Adrenal gland (tissue), 19 donors: ENCODE measurements at places on chromosomes 16 and 17. TPM values are rescaled to one million over a fixed set of nuclear protein-coding genes. Genes with fewer than 3 reads are reported as not detected.
A peak's percentile ranks its signal among the peaks of the same experiment; 100 is the strongest.

Gene DVL2
- 19.2 TPM for polyA plus RNA-seq

Gene ZG16
- 0.16 TPM for polyA plus RNA-seq

Gene GDPD3
- polyA plus RNA-seq, result 5.8 TPM

Gene PARN
- polyA plus RNA-seq, result 60.2 TPM

Gene MT1F
- polyA plus RNA-seq, result 73.6 TPM

Gene NPIPB9
- polyA plus RNA-seq, result not detected

Gene ZNF469
- polyA plus RNA-seq, result 2.7 TPM

GRCh38 chr17:42891539-42892152 lies 9.0 kb upstream of the G6PC1 start:
- H3K36me3 ChIP-seq, result no peaks in the 10 kb centered on the region
- H3K4me1 ChIP-seq, result peaks cover 22% of the 10 kb centered on the region
- no peak overlapping the region for H3K4me3 ChIP-seq
- DNase-seq, result no peak
- H3K27ac ChIP-seq, result peak overlapping the region; percentile 37
- H3K27me3 ChIP-seq, result no peaks in the 10 kb centered on the region

GRCh38 chr17:19540706-19541370 lies 7.2 kb downstream of the SLC47A1 start:
- H3K27ac ChIP-seq, result peak overlapping the region; percentile 89
- H3K36me3 ChIP-seq, result no peaks in the 10 kb centered on the region
- H3K27me3 ChIP-seq, result no peaks in the 10 kb centered on the region

GRCh38 chr17:65066901-65067300 lies 10.4 kb upstream of the GNA13 start:
- H3K36me3 ChIP-seq, result no peaks in the 10 kb centered on the region
- no peaks in the 10 kb centered on the region for H3K27me3 ChIP-seq
- peaks cover 16% of the 10 kb centered on the region for H3K4me1 ChIP-seq
- H3K27ac ChIP-seq, result no peak overlapping the region
- no peak overlapping the region for H3K4me3 ChIP-seq

- no peak overlapping the region for H3K4me3 ChIP-seq
- peak; percentile 21 for DNase-seq
- no peaks in the 10 kb centered on the region for H3K27me3 ChIP-seq
- H3K36me3 ChIP-seq, result no peaks in the 10 kb centered on the region
These were observed 33.2 kb downstream of the UBE2O start for GRCh38 chr17:76419576-76420260.

GRCh38 chr17:66508896-66509844 lies 206.8 kb downstream of the PRKCA start:
- peaks cover 18% of the 10 kb centered on the region for H3K4me1 ChIP-seq
- DNase-seq, result peak; percentile 71
- no peaks in the 10 kb centered on the region for H3K36me3 ChIP-seq
- H3K4me3 ChIP-seq, result no peak overlapping the region
- no peaks in the 10 kb centered on the region for H3K27me3 ChIP-seq

DNA sequence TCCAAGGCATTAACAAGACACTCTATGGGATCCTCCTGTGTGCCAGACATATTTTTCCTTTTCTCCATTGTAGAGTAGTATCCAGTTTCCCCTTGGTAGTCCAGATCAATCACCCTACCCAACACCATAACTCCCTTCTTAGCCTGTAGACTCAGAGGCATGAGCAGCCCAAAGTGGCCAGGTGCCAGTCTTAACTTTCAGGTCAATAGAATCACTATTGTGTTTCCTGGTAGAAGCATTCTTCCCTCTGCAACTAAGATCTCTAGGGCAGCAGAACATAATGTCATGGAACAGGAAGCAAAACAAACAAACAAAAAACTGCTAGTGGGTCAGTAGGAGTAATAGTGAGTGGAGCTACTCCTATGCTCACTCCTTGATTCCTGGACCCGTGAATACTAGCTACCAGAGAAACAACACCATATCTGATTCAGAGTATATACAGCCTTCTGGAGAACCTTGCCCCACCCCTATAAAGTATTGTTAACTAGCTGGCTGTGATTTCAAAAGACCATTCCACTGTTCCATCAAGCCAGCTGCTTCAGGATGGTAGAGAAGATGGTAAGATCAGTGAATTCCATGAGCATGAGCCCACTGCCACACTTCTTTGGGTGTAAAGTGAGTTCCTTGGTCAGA lies 11.2 kb upstream of the CLEC19A start:
- H3K36me3 ChIP-seq, result no peaks in the 10 kb centered on the region
- no peak overlapping the region for H3K27ac ChIP-seq
- no peak for DNase-seq
- H3K4me1 ChIP-seq, result no peaks in the 10 kb centered on the region
- H3K27me3 ChIP-seq, result no peaks in the 10 kb centered on the region
- H3K4me3 ChIP-seq, result no peak overlapping the region

- no peaks in the 10 kb centered on the region for H3K4me1 ChIP-seq
- no peak overlapping the region for H3K27ac ChIP-seq
- H3K27me3 ChIP-seq, result no peaks in the 10 kb centered on the region
- H3K4me3 ChIP-seq, result no peak overlapping the region
- no peak for DNase-seq
- no peaks in the 10 kb centered on the region for H3K36me3 ChIP-seq
These were observed 143.8 kb downstream of the AXIN2 start for GRCh38 chr17:65417406-65418221.

- no peaks in the 10 kb centered on the region for H3K36me3 ChIP-seq
- H3K27me3 ChIP-seq, result no peaks in the 10 kb centered on the region
- no peak overlapping the region for H3K4me3 ChIP-seq
- peaks cover 41% of the 10 kb centered on the region for H3K4me1 ChIP-seq
- peak overlapping the region; percentile 99 for H3K27ac ChIP-seq
These were observed 878 bp upstream of the DNAJA2 start for GRCh38 chr16:46974352-46974751.

DNA sequence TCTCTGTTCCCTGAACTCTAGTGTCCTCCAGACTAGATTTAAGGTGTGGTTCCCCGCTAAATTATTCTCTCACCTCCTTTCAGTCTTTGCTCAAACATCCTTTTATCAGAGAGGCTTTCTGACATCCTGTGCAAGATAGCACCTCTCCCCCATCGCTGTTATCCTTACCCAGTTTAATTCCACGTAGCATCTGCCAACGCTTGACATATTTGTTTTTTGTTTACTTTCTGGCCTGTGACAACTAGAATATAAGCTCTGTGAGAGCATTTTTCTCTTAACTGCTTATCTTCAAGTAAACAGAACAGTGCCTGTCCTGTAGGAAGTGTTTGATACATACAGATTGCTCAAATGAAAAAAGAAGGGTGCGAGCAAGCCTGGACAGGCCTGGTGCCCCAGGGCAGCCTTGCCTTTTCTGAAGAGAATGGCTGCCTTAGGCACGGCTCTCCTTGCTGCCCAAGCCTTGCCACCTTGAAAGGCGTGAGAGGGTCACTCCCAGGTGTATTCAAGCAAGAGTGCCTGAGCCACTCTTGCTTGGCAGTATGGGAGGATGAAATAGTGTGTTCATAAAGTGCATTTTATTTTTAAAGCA lies 9.7 kb downstream of the DYNLL2 start:
- no peak overlapping the region for H3K27ac ChIP-seq
- no peak for DNase-seq
- no peaks in the 10 kb centered on the region for H3K27me3 ChIP-seq
- no peak overlapping the region for H3K4me3 ChIP-seq

- H3K27me3 ChIP-seq, result no peaks in the 10 kb centered on the region
- no peak overlapping the region for H3K27ac ChIP-seq
- H3K36me3 ChIP-seq, result no peaks in the 10 kb centered on the region
- no peak overlapping the region for H3K4me3 ChIP-seq
- H3K4me1 ChIP-seq, result no peaks in the 10 kb centered on the region
These were observed 421.7 kb upstream of the C16orf82 start for GRCh38 chr16:26644912-26645543.

DNA sequence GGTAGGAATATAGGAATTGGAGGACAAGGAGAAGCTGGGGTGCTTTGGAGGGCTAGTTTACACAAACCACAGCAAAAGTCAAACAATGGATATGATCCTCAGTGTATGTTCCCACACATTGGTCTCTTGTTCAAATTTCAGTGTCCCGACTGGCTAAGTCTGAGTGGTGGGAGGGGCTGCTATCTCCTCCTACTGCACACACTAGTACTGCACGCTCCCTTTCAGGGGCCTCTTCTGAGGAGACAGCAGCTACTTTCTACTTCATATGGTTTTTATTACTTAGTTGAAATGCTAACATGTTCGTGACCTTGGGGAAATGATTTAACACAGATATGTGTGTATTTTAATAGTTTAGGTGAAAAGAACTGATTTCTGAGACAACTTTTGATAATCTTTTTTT lies 18.8 kb upstream of the KRT10 start:
- H3K4me3 ChIP-seq, result no peak overlapping the region
- DNase-seq, result no peak
- H3K27ac ChIP-seq, result no peak overlapping the region
- no peaks in the 10 kb centered on the region for H3K36me3 ChIP-seq
- H3K4me1 ChIP-seq, result no peaks in the 10 kb centered on the region
- no peaks in the 10 kb centered on the region for H3K27me3 ChIP-seq

GRCh38 chr17:60573236-60574051 lies 26.5 kb upstream of the PPM1D start:
- peak overlapping the region; percentile 44 for H3K27ac ChIP-seq
- H3K4me1 ChIP-seq, result peaks cover 17% of the 10 kb centered on the region
- no peak for DNase-seq
- no peaks in the 10 kb centered on the region for H3K27me3 ChIP-seq
- no peaks in the 10 kb centered on the region for H3K36me3 ChIP-seq

DNA sequence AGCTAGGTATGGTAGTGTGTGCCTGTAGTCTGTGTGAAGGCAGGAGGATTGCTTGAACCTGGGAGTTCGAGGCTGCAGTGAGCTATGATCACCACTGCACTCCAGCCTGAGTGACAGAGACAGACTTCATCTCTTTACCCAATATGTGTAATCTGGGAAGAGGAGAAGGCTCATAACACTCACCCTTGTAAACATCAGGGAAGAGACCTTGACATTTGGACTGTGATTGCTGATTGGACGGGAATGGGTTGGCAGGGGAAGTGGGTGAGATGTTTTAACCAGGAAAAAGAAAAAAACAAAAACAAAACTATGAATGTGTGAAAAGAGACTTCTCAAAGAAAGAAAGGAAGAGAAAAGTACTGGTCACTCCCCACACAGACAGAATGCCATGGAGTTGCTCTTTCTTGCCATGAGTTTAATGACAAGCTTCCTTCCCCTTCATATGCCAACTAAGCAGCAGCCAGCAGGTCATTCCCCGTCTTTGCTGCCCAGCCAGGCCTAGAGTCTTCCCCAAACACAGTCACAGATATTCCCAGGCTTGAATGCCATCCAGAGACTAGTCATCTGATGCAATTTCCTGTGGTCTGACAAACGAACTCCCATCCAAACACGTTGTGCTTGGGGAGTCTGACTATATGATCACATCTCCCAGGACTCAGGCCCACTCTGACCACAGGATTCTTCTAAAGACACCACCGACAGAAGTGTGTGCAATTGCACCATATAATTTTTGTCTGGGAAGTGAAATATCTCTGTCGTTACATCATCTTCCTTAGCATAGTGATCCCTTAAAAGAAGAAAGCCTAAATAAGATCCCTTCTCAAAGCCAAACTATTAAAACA lies 3.6 kb upstream of the XAF1 start:
- peak overlapping the region; percentile 33 for H3K27ac ChIP-seq
- no peaks in the 10 kb centered on the region for H3K36me3 ChIP-seq
- H3K4me3 ChIP-seq, result no peak overlapping the region
- H3K27me3 ChIP-seq, result no peaks in the 10 kb centered on the region
- H3K4me1 ChIP-seq, result peaks cover 25% of the 10 kb centered on the region

GRCh38 chr17:63295288-63295687 lies 150.8 kb downstream of the CYB561 start:
- no peak overlapping the region for H3K27ac ChIP-seq
- no peaks in the 10 kb centered on the region for H3K27me3 ChIP-seq
- DNase-seq, result no peak
- no peak overlapping the region for H3K4me3 ChIP-seq

GRCh38 chr17:4516735-4517134 lies 18.1 kb downstream of the SPNS2 start:
- no peak for DNase-seq
- H3K36me3 ChIP-seq, result no peaks in the 10 kb centered on the region
- peaks cover 31% of the 10 kb centered on the region for H3K4me1 ChIP-seq
- H3K27me3 ChIP-seq, result no peaks in the 10 kb centered on the region
- no peak overlapping the region for H3K4me3 ChIP-seq

- no peak for DNase-seq
- H3K27ac ChIP-seq, result no peak within 1 kb of the TSS
- H3K4me3 ChIP-seq, result peak within 1 kb of the TSS; percentile 37
- peaks cover 7% of the 10 kb centered on the region for H3K4me1 ChIP-seq
These were observed at the start of gene ZSCAN10 for GRCh38 chr16:3098459-3099394. Gene ZSCAN10, minus strand, starts transcription at chr16:3099294. Its CDS starts 6,357 bp downstream, at chr16:3092937.

- no peaks in the 10 kb centered on the region for H3K4me1 ChIP-seq
- H3K27me3 ChIP-seq, result peaks cover 11% of the 10 kb centered on the region
- no peak for DNase-seq
- H3K27ac ChIP-seq, result no peak overlapping the region
- H3K36me3 ChIP-seq, result no peaks in the 10 kb centered on the region
- no peak overlapping the region for H3K4me3 ChIP-seq
These were observed 7.5 kb upstream of the CDH5 start for GRCh38 chr16:66359012-66359411.

DNA sequence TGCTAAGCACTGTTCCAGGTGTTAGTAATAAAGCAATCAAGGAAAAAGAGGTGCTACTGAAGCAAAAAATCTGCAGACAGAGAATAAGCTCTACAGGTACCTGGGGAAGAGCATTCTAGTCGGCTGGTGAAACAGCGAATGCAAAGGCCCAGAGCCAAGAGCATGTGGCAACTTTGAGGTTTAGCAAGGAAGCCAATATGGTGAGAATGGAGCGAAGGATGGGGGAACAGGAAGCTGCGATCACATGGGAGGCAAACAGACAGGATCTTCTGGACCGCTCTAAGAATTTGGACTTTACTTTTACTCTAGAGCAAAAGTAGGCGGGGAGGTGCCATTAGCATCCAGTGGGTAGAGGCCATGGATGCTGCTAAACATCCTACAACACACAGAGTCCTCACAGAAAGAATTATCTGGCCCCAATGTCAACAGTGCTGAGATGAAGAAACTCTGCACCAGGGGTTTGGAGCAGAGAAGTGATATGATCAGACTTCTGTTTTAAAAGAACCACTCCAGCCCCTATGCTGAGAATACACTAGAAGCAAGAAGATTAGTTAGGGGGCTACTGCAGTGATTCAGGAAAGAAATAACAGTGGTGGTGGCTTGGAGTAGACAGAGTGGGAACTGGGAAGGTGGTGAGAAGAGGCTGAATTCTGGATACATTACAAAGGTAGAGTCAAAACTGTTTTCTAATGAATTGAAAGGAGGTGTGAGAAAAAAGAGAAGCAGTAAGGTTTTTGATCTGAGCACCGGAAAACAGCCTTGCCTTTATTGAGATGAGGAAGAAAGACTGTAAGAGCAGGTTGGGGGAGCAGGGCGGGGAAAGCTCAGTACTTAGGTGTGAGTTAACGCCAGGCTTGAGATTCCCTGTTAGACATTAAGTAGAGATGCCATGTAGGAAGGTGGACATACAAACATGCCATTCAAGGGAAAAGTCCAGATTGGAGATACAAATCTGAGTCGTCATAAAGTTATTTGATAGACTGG lies 11.0 kb downstream of the EFTUD2 start:
- no peaks in the 10 kb centered on the region for H3K36me3 ChIP-seq
- H3K4me1 ChIP-seq, result peaks cover 25% of the 10 kb centered on the region
- H3K27ac ChIP-seq, result peak overlapping the region; percentile 1
- no peak overlapping the region for H3K4me3 ChIP-seq

- H3K36me3 ChIP-seq, result no peaks in the 10 kb centered on the region
- no peak for DNase-seq
These were observed 16.8 kb upstream of the CCL1 start for GRCh38 chr17:34379868-34380267.

- DNase-seq, result no peak
- no peak overlapping the region for H3K4me3 ChIP-seq
- peaks cover 14% of the 10 kb centered on the region for H3K27me3 ChIP-seq
- no peaks in the 10 kb centered on the region for H3K36me3 ChIP-seq
- H3K4me1 ChIP-seq, result peaks cover 13% of the 10 kb centered on the region
These were observed 2.3 kb upstream of the SCRN2 start for GRCh38 chr17:47843391-47843730.
